Kasumi-1 (cell line): ENCODE measurements at places on chromosomes 11 and 22.

GRCh38 chr11:76436020-76436419 is 8.8 kb upstream of the EMSY start:
- DNase-seq, result no peak

- DNase-seq, result peak; percentile 4
Observed at GRCh38 chr11:3942160-3942955, 86.9 kb downstream of the STIM1 start.

GRCh38 chr11:313304-313786 is 495 bp upstream of the IFITM1 start:
- DNase-seq, result no peak

- peak; percentile 39 for DNase-seq
Observed at GRCh38 chr22:38782402-38783094, 11.4 kb downstream of the DNAL4 start.

- DNase-seq, result no peak
Observed at GRCh38 chr11:2269601-2270321, 627 bp downstream of the ASCL2 start.

DNA sequence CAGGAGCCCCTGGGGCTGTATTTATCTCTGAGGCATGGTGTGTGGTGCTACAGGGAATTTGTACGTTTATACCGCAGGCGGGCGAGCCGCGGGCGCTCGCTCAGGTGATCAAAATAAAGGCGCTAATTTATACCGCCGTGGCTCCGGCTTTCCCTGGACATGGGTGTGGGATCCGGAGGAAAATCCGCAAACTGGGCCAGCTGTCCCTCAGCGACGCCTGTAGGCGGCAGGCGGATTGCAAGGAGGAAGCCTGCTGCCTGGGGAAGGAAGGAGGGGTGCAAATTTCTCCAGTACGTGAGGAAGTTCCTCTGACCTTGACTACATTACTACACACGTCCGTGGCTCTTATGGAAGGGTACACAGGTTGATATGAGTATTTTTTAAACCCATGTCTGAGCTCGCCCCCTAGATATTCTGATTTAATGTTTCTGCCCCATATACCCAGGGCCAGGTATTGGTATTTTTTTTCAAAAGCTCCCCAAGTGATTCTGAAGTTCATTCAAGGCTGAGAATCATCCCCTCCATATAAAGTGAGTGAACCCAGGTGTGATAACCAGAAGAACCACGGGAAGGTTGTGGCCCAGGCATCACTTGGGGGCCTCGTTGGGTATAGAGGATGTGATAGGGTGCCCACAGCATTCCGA is 2.8 kb downstream of the MYOD1 start:
- DNase-seq, result no peak

GRCh38 chr11:25423436-25424199 is 908.3 kb upstream of the ANO3 start:
- no peak for DNase-seq

DNA sequence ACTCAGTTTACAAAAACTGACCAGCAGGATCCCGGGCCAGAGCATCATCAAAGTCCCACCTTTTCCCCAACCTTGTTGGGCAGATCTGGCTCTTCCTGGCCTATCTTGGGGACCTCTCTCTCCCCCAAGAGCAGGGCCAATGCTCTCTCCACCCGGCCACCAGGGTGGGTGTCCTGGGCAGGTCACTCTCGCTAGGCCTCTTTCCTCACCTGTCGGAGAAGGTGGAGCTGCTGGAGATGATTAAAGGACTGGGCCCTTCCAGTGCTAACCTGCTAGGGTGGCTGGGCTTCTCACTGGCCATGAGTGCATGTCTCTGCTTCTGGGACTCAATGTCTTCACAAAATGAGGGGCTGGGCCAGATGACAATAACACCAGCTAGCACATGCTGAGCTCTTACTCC is 2.9 kb upstream of the CAPN5 start:
- no peak for DNase-seq

DNA sequence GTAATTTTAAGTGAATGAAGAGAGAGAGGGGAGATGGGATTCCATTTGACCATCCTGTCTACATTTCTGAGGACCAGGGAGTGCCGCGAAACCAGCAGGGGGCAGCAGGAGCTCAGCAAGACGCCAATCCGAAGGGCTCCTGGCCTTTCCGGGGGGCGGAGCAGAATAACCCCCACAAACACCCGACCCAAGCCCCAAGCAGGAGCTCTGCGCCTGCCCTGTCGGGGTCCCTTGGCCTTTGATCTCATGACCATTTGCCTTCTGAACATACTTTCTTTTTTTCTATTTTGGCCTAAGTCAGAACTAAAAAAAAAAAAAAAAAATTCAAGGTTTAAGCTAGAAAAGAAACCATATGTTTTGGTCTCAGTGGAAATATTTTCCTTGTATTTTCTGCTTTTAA is 21.9 kb upstream of the SCN2B start:
- DNase-seq, result peak; percentile 65

DNA sequence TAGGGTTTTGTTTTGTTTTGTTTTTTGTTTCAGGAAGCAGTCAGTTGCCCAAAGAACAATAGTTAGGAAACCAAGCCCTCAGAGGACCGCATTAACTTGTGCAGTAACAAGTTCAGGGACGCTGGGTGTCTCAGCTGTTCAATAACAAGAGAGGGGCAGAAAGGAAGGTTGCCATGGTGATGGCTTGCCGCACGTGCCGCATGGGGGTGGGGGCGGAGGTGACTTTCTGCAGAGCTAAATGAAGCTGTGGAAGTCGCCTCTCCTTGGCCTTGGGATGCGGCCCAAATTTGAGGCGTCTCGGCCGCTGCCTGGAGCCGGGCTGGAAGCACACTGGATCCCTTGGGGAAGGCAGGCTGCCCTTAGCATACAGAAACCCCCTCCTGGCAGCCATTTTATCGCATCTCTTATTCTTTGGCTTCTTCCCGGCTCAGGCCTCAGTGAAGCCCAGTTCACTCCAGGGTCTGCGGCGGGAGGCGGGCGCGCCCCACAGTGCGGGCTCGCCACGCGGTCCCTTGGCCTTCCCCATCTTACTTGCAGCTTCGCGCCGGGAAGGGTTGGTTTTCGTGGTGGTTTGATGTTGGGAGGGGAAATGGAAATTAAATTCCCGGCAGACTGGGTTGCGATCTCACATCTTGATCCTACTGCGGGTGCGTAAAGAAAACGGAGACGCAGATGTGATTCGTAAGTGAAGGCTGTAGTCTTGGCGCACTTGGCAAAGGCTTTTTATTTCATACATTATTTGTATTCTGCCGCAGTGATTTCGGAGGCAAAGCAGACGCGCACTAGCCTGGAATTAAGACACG is 94.3 kb downstream of the SLC17A6 start:
- no peak for DNase-seq

DNA sequence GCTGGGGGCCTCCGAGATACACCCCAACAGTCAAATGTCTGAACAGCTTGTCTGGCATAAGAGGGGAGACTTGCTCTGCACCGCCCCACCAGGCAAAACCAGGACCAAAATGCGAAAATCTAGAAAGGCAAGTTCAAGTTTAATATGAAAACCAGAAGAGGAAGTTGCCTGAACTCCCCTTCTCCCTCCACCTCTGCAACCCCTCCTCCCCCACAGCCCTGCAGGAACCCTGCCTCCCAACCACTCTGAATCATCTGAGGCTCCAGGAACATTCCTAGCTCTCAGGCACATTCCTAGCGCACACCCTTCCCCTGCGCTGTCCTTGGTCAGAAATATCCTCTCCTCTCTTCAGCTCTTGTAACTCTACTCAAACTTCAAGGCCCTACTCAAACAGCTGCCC is 36.7 kb downstream of the ISX start:
- peak; percentile 19 for DNase-seq

- DNase-seq, result peak; percentile 6
Observed at GRCh38 chr11:15114501-15115475, at the start of gene INSC. INSC (plus strand) TSS chr11:15114923; CDS start chr11:15149175, 34,252 bp downstream.

DNA sequence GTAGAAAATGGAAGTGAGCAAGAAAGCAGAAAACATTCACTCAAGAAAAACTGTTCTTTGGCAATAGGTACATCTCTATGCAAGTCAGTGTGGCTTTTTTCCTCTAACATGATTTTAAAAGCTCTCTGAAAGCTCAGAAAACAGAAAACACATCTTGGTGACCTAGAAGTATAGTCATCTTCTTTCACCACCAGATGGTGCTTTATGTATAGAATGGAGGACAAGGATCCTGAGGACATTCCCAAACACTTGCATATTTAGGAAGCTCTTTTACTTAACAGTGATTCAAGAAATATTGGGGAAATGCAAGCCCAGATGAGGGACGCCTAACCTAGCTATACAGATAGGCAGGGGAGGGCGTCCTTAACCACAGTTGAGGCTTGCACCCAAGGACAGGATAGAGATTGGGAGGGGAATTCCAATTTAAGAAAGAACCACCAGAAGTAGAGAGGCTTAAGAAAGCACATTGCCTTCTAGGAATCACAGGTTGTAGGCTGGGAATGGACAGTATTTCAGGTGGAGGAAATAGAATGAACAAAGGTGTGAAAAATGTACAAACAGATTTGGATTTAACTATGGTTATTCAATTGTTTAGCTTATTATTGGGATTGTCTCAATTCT is 13.8 kb upstream of the CCDC81 start:
- peak; percentile 8 for DNase-seq

- no peak for DNase-seq
Observed at GRCh38 chr22:41976070-41976901, 7.0 kb downstream of the SEPTIN3 start.

- DNase-seq, result no peak
Observed at GRCh38 chr22:21582801-21583740, 15.6 kb downstream of the UBE2L3 start.

GRCh38 chr22:37079668-37080171 is 28.2 kb downstream of the KCTD17 start:
- no peak for DNase-seq

GRCh38 chr22:32987081-32987631 is 71.0 kb downstream of the SYN3 start:
- no peak for DNase-seq

DNA sequence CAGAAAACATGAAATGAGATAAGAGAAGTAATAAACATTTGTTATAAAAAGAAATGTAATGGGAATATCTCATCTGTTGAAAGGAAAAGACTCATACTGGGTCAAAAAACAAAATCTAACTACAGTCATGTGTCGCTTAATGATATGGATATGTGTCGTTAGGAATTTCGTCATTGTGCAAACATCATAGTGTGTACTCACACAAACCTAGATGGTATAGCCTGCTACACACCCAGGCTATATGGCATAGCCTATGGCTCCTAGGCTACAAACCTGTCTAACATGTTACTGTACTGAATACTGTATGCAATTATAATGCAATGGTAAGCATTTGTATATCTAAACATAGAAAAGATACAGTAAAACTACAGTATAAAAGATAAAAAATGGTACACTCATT is 89.8 kb upstream of the ZC3H12C start:
- no peak for DNase-seq

DNA sequence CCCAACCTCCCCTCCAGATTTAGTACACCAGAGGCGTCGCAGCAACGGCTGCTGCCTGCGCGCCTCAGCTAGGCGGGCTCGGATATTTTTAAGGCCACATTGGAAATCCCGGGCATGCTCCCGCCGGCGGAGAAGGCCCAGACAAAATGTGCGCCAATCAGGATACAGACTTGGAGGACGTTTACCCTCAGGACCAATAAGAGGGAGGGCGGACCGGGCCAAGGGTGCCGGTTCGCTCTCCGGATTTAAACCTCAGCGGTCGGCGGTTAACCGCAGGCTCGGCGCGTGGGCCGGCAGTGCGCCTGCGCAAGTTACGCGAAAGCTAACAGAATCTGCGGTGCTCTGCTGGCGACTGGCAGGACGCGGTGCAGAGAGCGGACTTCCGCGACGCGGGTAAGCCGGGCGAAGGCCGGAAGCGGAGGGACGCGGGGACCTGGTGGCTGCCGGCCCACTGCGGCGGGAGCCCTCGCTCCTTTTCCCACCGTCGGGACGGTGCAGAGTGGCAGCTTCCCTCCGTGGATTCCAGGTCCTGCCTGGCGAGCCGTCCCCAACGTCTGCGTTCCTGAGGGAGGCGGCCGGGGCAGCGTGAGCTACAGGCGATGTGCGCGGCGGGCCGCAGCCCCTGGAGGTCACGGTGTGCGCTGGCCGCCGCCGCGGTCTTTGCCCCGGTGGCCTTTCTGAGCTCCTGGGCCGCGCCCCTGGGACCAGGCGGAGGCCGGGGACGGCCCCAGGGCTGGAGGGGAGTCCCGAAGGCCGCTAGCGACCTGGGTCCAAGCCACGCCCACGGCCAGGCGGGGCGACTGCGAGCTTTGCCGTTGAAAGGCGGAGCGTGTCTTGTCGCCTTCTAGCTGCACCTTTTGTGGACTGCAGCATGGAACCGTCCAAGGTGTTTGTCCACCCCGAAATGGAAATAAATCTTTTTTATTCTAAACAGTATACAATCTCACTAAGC is at the start of gene HYLS1:
Gene HYLS1 (plus strand): TSS at position 296 of the 952 bp plus-strand sequence. CDS start 11,701 bp downstream, outside the sequence.
- peak; percentile 94 for DNase-seq

GRCh38 chr11:4076774-4077173 is 17.8 kb upstream of the RRM1 start:
- DNase-seq, result no peak

DNA sequence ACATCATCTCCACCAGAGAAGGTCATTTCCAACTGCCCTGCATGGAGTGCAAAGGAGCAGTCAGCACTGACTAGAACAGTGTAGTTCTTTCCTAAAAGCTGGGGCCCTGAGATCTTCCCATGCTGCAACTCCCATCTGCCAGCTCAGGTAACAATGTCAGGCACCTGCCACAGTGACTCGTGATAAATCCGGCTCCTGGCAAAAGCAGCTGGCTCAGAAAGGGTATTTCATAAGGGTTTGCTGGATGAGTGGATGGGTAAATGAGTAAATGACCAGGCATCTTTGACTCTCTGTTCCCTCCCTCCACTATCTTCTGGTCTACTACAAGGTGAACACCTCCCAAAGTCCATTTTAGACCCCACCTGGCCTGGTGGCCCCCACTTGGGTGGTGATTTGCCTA is 403.6 kb downstream of the NXPE2 start:
- DNase-seq, result no peak

GRCh38 chr11:116958246-116958645 is 120.8 kb upstream of the APOA1 start:
- DNase-seq, result no peak

GRCh38 chr11:45092901-45093760 is 53.3 kb upstream of the PRDM11 start:
- no peak for DNase-seq

GRCh38 chr22:47337161-47337621 is 574.7 kb downstream of the TBC1D22A start:
- no peak for DNase-seq

DNA sequence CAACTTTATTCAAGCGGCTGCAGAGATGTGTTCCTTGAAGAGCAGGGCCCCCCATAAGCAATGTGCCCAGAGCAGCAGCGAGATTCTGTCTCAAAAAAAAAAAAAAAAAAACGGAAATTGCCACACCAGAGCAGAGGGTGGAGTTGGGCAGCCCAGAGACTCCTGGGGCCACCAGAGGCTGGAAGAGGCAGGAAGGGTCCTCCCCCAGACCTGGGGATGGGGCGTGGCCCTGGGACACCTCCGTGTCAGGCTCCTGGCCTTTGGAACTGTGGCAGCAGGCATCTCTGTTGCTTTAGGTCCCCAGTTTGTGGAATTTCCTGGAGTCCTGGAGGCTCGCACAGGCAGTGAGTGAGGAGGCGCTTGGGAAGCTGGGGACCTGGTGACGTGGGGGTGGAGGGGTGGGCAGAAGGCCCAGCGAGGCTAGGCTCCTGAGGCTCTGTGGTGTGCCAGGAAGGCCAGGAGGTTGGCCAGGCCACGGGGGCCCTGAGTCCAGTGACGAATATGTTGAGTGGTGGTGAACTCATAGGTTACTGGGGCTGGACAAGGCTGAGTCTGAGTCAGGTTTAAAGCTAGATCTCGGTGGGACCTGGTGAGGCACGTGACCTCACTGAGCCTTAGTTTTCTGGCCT is 735.6 kb downstream of the BRD1 start:
- no peak for DNase-seq

- DNase-seq, result no peak
Observed at GRCh38 chr11:119764108-119764868, 35.3 kb upstream of the NECTIN1 start.

GRCh38 chr22:23285734-23286133 is 105.4 kb downstream of the BCR start:
- no peak for DNase-seq
